ENCODE measurements at places on chromosomes 4 and X.
A peak's percentile ranks its signal among the peaks of the same experiment; 100 is the strongest.

- no peak for DNase-seq
Measured at GRCh38 chr4:48138936-48139335, 4.9 kb upstream of the TXK start.

DNA sequence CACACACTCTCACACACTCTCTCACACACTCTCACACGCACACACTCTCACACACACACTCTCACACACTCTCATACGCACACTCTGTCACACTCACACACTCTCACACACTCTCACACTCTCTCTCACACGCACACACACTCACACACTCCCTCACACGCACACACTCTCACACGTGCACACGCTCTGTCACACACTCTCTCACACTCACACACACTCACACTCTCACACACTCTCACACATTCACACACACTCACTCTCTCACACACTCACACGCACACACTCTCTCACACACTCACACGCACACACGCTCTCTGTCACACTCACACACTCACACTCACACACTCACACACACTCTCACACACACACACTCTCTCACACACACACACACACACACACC lies 43.0 kb upstream of the DCTD start:
- DNase-seq, result no peak

- no peak for DNase-seq
Measured at GRCh38 chrX:118772051-118772450, 44.6 kb downstream of the IL13RA1 start.

DNA sequence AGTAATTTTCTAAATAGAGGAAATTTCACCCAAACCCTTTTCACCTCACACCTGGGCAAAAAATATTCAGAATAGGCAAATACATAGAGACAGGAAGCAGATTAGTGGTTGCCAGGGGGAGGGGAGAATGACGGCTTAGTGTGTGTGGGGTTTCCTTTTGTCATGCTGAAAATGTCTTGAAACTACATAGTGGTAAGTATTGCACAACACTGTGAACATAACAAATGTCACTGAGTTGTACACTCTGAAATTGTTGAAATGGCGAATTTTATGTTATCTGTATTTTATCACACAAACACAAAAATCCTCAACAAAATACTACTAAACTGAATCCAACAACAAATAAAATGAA lies 60.7 kb upstream of the PLAC1 start:
- DNase-seq, result no peak

DNA sequence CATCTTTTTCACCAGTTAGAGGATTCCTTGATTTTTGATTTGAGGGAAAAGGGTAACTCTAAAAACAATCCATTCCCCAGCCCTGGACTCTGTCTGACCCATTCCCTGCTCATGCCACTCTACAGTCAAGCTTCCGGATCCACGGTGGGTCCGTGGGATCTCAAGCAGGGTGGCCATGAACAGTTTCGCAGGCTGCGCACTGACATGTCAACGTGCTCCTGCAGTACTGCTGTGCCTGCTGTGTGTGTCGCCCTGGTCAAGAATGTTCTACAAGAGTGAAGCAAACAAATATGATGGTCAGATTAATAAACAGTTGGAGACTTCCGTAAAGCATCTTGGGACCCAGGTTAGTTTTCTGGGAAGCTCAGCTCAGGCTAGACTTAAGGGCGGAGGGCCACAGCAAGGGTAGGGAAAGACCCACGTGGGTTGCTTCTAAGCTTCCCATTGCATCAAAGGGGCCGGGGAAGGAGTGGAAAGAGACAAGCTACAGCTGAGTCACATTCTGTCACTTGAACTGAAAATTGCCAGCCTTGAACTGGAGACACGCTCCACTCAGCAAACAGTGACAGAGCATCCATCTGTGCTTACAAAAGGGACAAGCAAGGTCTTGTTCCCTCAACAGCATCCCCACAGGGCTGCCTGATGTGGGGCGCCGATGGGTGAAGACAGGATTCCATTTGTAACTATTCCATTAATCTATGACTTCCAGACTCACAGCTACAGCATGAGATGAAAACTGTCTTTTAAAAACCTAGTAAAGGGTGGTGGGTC lies 81.8 kb downstream of the MTMR1 start:
- DNase-seq, result no peak

- DNase-seq, result no peak
Measured at GRCh38 chr4:9849538-9849920, 68.1 kb downstream of the DRD5 start.

- DNase-seq, result no peak
Measured at GRCh38 chr4:134126000-134126560, 75.5 kb downstream of the PABPC4L start.

DNA sequence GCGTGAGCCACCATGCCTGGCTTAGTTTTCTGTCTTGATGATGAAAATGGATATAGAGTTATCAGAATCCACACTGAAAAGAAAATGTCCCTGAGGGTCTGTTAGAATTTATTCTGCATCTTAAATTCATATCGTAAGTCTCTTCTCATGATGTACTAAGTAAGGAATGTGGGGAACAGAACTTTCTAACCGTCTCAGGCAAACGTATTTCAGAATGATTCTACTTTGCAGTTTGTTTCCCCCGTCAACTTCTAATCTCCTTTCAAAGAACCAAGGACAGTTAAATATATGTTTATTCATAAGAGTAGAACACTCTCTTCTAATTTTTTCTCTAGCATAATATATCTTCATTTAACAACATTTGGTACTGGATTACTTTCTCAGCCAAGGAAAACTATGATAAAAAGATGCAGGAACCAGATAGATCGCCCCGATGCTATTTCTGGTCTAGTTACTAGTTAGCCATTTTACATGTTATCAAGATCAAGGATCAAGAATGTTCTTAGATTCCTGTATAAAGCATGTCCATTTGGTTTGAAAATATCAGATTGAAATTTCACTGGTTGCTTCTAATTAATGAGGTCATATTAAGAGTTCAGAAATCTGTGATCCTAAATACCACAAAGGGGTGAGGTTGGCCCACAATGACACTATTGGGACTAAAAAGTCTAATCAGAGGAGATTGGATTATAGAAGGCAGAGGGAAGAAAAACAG lies 49.5 kb downstream of the METTL14 start:
- no peak for DNase-seq

- DNase-seq, result peak; percentile 23
Measured at GRCh38 chr4:66169341-66169740, 499.1 kb upstream of the EPHA5 start.

- DNase-seq, result no peak
Measured at GRCh38 chr4:8422327-8422726, 18.2 kb downstream of the ACOX3 start.

GRCh38 chr4:41232406-41232805 lies 18.1 kb upstream of the APBB2 start:
- no peak for DNase-seq

GRCh38 chr4:16865897-16866283 lies 32.6 kb downstream of the LDB2 start:
- no peak for DNase-seq

DNA sequence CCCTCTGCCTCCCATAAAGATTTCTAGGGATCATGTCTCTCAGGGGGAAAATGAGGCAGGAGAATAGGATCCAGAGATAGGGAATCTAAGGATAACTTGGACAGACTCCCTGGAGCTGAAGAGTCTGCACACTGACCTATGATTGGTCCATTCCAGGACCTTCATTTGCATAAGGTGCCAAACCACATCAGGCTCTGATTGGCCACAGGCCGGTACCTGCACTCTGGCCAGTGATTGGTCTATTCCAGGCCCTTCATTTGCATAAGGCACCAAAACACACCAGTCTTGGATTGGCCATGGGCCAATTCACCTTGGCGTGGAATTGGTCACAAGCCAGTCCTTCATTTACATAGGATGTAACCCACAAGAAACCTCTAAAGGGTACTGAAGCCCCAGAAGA lies 4.0 kb upstream of the HERC5 start:
- no peak for DNase-seq

DNA sequence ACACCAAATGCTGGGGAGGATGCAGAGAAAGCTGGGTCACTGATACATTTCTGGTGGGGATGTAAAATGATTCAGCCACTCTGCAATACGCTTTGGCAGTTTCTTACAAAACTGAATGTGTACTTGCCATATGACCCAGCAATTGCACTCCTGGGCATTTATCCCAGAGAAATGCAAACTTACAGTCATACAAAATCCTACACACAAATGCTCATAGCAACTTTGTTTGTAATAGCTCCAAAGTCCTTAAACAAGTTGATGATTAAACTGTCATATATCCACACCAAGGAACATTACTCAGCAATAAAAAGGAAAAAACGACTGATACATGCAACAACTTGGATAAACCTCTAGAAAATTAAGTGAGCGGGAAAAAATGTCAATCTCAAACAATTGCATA lies 12.3 kb downstream of the MID1 start:
- no peak for DNase-seq

GRCh38 chrX:18574591-18574990 lies 97.3 kb downstream of the RS1 start:
- no peak for DNase-seq

DNA sequence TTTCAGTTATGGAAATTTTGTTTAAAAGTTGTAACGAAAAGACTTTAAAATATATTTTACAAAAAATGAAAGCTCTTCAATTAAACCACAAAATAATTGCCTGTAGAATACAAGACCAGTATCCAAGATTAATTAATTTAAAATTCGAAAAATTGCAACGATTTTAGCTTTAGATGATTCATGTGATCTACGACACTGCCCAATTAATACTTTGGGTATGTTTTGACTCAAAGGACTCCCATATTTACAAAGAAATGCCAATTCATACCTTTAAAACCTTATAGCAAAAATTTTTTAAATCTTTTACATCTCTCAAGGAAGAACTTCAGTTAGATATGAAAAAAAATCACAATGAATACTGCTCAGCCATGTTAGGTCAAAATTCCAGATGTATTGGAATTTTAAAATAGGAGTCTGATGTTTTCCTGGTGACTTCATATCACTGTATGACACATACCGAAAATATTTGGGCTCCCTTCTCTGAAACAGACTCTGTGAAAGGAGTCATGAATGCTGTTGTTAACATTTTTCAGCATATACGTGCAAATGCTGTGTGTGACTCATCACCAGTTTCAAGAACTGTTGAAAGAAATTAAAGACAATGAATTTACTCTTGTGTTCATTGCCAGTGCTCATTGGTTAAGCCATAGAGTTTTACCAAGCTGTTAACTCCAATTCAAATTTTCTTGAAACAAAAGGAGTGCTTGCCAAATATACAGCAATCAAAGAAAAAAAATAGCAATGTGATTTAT lies 13.8 kb upstream of the SMS start:
- peak; percentile 16 for DNase-seq

GRCh38 chr4:112230879-112231778 lies 458 bp upstream of the AP1AR start:
- DNase-seq, result peak; percentile 99

DNA sequence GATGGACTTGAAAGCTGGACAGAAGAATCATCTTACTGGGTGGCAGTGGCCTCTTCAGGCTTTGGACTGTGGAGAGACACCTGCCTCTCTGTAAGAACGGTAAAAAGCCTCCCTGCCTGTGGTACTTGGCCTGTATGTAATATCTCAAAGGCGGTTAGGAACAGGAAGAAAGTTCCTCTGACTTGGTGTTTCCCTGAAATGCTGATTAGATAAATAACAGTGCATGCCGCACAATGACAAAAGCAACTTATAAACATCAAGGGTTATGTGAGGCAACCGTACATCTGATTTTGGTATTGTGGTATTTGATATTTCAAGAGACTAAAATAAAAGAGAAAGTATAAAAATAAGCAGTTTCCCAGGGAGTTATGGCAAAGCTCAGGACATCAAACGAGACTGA lies 92.4 kb upstream of the SORBS2 start:
- no peak for DNase-seq

DNA sequence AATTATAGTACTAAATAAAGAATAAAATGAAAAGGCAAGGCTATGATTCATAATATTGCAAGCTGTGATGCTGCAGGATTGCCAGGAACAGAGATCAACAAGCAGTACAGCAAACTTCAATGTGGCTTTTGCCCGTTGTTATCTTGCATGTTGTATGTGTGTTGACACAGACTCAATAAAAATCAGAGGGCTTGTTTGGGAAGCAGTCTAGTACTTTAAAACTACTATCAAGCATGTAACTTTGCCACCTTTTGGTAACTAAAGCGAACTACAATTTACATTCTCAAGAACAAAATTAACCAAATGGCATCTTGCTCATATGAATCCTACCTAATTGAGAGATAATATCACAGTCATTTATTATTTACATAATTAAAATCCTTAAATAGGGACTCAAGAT lies 79.8 kb upstream of the GPM6A start:
- DNase-seq, result peak; percentile 17

GRCh38 chr4:99845179-99845578 lies 28.6 kb downstream of the DAPP1 start:
- DNase-seq, result no peak

DNA sequence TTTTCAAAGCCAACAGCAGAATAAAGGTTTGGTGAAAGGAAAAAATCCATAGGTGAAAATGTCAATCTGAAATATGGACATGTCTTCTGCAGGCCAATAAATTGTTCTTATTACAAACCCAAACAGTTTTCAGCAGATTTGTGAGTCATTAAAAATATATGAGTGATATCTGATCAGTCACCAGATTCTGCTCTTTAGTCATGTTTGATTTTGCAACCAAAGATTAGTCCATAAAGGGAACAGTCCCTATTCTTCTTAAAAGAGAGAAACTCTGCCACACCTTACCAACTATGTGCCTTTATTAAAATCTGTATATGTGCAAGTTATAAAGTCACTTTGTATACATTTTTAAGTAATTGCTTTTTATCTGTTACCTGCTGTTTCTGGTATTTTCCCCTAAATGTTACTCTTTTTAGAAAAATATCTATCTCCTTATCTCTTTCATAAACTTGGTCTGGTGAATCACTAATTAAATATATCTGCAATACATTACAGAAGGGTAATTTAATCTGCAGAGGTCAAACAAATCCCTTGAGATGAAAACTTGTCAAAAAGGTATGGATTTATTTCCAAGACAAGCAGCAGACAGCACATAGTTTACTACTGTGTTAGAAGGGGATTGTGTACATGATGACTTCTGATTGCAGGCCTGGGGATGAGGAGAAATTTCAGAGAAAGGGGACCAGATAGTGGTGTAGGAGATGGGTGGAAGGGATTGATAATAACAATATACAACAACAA lies 322.9 kb upstream of the NWD2 start:
- no peak for DNase-seq

GRCh38 chr4:168841000-168841671 lies 168.9 kb downstream of the CBR4 start:
- no peak for DNase-seq
